ENCODE measurements at places on chromosomes 3 and 15.

DNA sequence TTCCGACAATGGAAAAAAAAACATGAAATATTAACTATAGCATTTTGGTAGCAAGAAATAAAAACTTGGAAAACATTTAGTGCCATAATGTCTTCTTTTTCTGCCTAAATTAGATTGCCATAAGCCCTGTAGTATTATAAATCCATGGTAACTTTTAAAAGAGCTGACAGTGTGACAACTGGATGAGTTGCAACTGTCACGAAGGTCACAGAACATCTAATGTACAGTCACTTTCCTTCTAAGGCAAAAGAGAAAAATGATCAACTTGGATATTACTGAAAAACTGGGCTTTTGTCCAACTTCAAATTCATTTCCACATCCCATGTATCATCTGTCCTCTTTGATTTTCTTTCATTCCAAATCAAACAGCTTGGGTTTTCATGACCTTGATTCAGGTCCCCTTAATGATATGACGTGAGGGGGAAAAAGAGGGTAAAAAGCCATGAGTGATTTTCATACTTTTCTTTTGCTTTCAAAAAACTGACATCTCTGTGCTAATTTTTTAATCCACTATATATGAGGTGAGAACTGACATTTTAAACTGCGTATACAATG lies 602 bp downstream of the CPB1 start:
- no peak for DNase-seq

DNA sequence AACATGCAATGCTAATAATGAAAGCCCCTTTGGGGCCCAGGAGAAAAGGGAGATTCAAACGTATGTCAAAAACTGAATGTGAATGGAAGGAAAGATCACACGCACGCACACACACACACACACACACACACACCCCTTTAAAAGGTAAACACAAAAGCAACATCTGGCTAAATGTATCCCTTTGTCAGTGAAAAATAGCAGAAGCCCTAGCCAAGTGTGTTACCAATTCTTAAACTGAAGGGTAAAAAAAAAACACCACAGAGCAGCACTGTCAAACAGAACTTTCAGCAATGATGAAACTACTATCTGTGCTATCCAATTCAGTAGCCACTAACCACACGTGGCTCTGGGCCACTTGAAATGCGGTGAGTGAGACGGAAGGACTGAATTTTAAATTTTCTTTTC lies 4.9 kb downstream of the RFTN1 start:
- no peak for DNase-seq

DNA sequence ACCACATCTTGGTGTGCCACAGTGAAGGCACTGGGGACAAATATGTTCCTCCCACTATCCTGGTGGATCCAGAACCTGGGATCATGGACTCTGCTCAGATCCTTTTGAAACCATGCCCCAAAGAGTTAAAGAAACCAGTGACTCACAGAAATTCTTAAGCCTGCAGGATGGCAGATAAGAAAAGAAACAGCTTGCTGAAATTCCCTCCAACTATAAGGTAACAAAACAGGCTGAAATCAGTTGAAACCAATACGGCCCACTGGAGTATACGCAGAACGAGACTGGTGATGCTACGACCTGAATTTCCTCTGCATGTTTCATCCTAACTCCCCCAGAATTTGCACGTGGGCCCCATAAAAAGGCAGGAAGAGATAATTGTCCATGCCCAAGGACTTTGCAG lies 209.6 kb downstream of the TJP1 start:
- no peak for DNase-seq

- no peak for DNase-seq
Measured at GRCh38 chr3:14948609-14949038, 1.2 kb downstream of the NR2C2 start.

- DNase-seq, result no peak
Measured at GRCh38 chr3:67647390-67647878, 7.0 kb downstream of the SUCLG2 start.

DNA sequence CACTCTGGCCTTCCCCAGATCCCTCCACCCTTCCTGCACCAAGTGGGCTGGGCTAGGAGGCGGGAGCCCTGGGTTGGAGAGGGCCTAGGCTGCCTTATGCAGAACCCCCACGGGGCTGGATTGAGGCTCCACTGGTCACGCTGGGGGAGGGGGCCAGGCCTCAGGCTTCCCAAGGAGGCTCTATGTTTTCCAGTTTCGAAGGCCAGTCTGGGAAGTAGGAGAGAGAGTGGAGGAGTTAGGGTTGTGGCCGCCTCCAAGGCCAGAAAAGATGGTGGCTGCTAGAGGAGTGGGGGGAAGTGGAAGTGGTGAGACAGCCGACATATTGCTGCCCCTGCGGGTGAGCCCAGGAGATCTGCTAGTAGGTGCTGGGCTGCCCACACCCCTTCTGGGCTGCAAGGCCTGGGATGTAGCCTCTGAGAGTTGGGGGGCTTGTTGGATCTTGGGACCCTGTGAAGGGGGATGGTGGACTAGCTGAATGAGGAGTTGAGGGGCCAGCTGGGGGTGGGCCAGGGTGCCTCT lies 1.2 kb downstream of the GNAI2 start:
- peak; percentile 39 for DNase-seq

DNA sequence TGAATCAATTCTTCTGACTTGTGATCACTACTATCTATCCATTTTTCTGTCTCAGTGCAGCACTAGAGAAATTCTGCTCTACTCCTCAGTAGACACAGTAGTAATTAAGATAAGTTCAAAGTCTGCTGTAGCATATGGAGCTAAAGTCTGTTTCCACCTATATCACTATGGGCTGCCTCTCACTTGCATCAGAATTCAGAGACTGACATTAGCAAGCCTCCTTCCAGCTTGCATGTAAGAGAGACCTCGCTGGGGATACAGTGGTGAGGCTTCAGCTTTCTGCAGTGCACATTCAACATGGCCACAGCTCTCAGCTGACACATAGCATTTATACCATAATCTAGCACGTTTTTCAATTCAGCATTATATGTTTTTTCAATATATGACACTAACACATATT lies 217.0 kb downstream of the PLOD2 start:
- DNase-seq, result no peak

DNA sequence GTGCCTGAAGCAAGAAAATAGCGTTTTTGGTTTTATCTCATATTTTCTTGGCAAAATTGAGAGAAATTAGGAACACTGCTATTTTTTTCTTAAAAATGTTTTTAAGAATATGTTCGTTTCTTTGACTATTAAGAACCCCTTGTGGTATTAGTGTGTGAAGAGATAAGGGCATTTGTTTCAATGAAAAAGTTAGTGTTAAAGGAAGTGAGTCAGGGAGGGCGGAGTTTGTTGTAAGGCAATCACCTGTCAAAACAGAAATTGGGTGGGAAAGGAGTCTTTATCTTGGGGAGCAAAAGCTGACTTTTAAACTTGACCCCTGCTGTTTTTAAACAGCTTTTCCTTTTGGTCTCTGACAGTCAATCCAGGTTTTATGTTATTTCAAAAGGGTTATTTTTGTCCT lies 4.2 kb downstream of the RAP2B start:
- peak; percentile 80 for DNase-seq

Measured in erythroblast (primary cell).